ENCODE measurements at places on chromosomes 1 and 21.

GRCh38 chr1:234538930-234539649, 60.1 kb upstream of the TARBP1 start:
- DNase-seq = no peak

- DNase-seq = no peak
Measured at GRCh38 chr1:156489166-156489934, 11.2 kb downstream of the MEF2D start.

GRCh38 chr1:193301746-193302145, 115.3 kb upstream of the B3GALT2 start:
- no peak for DNase-seq

DNA sequence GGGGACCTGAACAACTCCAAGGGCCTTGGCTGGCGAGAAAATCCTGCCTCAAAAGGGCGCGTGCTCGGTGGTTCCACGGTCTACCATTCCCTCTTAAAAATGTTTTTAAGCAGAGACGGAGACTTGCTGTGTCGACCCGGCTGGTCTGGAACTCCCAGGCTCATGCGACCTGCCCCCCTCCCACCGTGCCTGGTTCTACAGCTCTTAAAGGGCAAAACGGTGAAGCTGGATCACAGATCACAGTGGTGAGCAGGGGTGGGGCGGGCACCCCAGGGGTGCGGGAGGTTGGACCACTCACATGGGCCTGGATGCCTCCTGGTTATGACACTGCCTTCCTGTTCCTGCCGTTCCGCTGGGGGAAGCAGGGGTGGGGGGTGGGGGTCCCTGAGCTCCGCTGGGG, 4.2 kb upstream of the C1orf159 start:
- no peak for DNase-seq

GRCh38 chr1:228548788-228549187, 61.6 kb downstream of the RNF187 start:
- DNase-seq = no peak

- DNase-seq = no peak
Measured at GRCh38 chr21:44618504-44618903, 6.6 kb downstream of the KRTAP10-8 start.

DNA sequence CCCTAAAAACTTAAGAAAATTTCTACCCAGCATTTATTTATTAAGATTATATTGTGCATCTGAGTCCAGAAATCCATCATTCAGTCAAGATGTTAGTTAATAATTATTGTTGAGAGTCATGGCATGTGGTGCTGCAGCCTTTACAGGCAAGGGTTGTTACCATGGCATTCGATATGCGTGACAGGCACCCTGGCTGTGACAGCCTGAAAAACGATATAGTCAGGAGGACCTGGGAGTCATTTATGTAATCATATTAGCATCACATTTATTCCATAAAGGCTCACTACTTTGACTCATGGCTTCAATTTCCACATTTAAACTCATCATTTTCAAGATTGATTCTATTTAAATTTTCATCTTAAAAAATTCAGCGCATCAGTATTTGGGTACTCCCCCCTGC, 68.0 kb downstream of the CACHD1 start:
- no peak for DNase-seq

DNA sequence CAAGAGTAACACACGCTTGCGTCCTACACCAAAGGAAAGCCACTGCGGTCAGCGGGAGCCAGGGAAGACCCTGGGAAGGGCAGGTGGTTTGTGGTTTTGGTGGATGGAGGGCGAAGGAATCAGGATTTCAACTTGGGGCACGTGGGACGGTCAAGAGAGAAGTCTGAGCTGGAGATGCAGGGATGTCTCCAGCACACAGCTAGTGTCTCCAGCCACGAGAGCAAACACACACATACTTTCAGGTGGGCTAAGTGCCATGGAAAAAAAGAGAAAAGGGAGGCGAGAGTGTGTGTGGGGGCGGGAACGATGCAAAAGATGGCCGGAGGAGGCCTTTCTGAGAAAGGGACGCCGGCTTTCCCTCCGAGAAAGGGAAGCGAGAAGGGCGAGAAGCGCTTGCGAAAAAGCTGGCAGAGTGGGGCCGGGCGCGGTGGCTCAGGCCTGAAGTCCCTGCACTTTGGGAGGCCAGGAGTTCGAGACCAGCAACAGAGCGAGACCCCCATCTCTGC, 1.4 kb upstream of the SRRM1 start:
- peak; percentile 4 for DNase-seq

GRCh38 chr1:33392206-33392605, 38.7 kb downstream of the PHC2 start:
- no peak for DNase-seq

GRCh38 chr1:206010060-206010459, 6.9 kb upstream of the RAB7B start:
- no peak for DNase-seq

DNA sequence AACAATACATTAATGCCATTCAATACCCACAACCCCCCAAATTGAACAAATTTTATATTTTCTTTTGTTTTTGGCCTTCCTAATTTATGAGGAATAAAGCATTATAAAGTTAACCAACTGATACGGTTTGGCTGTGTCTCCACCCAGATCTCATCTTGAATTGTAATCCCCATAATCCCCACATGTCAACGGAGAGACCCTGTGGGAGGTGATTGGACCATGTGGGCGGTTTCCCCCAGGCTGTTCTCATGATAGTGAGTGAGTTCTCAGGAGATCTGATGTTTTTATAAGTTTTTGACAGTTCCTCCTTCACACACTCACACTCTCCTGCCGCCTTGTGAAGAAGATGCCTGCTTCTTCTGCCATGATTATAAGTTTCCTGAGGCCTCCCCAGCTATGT, 6.4 kb upstream of the MCOLN3 start:
- no peak for DNase-seq

DNA sequence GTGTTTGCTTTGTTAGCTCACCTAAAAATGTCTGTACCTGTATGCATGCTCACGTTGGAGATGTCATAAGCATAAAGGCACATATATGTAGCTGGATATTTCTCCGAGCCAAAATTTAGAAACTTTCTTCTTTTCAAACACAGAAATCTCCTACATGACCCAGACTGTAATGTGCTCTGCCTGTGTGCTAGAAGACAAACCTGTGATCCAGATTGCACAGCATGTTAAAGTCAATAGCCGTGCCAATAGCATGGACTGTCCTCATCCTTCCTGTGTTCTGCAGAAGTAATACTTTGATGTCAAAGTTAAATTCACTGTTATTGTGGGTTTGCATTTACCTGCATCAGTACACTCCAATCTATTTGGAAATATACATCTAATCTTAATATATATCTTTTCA, 346.2 kb upstream of the ZRANB2 start:
- DNase-seq = no peak

- DNase-seq = no peak
Measured at GRCh38 chr1:145827966-145828365, 4.0 kb downstream of the POLR3C start.

- DNase-seq = no peak
Measured at GRCh38 chr21:25170681-25171080, 436.6 kb downstream of the MRPL39 start.

DNA sequence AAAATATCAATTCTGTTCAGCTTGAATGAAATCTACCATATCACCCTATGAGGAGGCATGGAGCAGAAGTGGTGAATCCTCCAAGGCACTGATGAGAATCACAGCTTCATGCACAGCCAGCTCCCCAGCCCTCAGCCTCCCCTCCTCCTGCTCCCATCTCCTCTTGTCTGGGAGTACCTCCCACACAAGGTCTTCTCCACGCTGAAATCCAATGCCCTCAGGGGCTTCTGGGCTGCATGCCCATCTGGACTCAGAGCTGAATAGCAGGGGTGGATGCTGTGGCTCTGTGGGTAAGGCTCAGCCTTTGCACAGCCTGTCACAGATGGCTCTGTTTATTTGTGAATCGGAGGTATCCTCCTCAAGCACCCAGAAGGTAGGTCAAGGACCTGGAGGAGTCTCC, 48.6 kb downstream of the KCNC4 start:
- DNase-seq = no peak

DNA sequence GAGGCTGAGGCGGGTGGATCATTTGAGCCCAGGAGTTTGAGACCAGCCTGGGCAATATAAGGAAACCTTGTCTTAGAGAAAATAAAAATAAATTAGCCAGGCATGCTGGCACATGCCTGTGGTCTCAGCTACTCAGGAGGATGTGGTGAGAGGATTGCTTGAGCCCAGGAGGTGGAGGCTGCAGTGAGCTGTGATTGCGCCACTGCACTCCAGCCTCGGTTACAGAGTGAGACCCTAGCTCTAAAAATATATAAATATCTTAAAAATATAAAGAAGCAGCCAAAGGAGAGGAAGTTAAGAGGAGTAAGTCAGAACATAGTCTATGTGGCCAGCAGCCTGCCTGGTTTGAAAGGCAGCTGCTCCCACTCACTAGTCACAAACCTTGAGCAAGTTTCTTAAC, 4.5 kb upstream of the IL10RB start:
- peak; percentile 47 for DNase-seq

GRCh38 chr1:16221499-16221898, 9.0 kb upstream of the ARHGEF19 start:
- DNase-seq = no peak

DNA sequence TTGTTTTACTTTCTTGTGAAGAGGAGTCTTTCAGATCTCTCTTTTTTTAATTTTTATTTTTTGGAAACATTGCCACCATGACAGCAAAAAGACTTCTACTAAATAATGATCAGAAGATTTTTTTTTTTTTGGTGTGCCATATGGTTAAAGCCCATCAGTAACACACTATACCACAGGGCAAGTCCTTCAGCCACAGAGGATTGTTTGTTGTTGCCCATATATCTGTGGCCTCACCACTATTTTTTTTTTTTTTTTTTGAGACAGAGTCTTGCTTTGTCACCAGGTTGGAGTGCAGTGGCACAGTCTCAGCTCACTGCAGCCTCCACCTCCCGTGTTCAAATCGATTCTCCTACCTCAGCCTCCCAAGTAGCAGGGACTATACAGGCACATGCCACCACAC, 29.2 kb downstream of the UAP1 start:
- no peak for DNase-seq

DNA sequence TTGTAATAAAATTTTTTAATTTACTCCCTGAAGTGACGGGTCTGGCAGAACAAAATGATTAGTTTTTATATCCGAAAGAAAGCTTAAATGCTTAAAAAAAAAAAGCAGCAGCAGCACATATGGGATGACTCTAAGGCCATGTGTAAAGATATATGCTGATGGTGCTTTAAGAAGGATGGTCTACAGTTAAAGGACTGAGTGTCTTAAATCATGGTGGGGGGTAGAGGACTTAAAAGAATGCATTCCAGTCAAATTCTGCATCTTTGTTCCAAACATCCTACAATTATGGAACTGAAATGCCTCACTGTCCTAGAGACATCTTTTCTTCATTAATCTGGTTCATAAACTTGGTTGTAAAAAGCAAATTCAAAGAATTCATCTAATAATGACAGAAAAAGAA, 7.0 kb downstream of the KDM5B start:
- DNase-seq = peak; percentile 37

- no peak for DNase-seq
Measured at GRCh38 chr1:225446981-225447615, 19.3 kb upstream of the LBR start.
